ENCODE measurements at places on chromosomes 6 and 20. TPM values are rescaled to one million over a fixed set of nuclear protein-coding genes. Genes with fewer than 3 reads are reported as not detected.

Gene C20orf141
- not detected for total RNA-seq

Gene PROKR2
- not detected for total RNA-seq

Gene OXT
- not detected for total RNA-seq

Gene TSBP1
- not detected for total RNA-seq

Gene COX4I2
- total RNA-seq, result not detected

Gene ASIP
- not detected for total RNA-seq

Gene HBS1L
- 35.0 TPM for total RNA-seq

Gene SLC22A2
- total RNA-seq, result 0.15 TPM

Gene C6orf15
- not detected for total RNA-seq

Gene MROH8
- total RNA-seq, result 1.2 TPM

Gene DOK5
- not detected for total RNA-seq

Gene MMP24
- total RNA-seq, result 22.6 TPM

Gene KIZ
- total RNA-seq, result 4.7 TPM

Gene TNFRSF6B
- 0.93 TPM for total RNA-seq

Gene PLN
- not detected for total RNA-seq

Gene SLC35F1
- total RNA-seq, result not detected

Gene AKAP12
- 197 TPM for total RNA-seq

Gene CST7
- total RNA-seq, result not detected

Gene ID4
- 0.71 TPM for total RNA-seq

Gene OR2W1
- not detected for total RNA-seq

Gene HDAC2
- 78.8 TPM for total RNA-seq

Gene NKAPL
- total RNA-seq, result not detected

Gene SEL1L2
- not detected for total RNA-seq

Gene TMEM239
- not detected for total RNA-seq

Gene TFB1M
- total RNA-seq, result 8.0 TPM

Gene RIOK1
- total RNA-seq, result 13.0 TPM

Gene FAM162B
- not detected for total RNA-seq

Gene MYT1
- 0.44 TPM for total RNA-seq

Gene POPDC3
- 24.4 TPM for total RNA-seq

Gene SLC35D3
- total RNA-seq, result 0.14 TPM

Gene UFL1
- 8.8 TPM for total RNA-seq
